ENCODE measurements at places on chromosomes 16 and 17.

DNA sequence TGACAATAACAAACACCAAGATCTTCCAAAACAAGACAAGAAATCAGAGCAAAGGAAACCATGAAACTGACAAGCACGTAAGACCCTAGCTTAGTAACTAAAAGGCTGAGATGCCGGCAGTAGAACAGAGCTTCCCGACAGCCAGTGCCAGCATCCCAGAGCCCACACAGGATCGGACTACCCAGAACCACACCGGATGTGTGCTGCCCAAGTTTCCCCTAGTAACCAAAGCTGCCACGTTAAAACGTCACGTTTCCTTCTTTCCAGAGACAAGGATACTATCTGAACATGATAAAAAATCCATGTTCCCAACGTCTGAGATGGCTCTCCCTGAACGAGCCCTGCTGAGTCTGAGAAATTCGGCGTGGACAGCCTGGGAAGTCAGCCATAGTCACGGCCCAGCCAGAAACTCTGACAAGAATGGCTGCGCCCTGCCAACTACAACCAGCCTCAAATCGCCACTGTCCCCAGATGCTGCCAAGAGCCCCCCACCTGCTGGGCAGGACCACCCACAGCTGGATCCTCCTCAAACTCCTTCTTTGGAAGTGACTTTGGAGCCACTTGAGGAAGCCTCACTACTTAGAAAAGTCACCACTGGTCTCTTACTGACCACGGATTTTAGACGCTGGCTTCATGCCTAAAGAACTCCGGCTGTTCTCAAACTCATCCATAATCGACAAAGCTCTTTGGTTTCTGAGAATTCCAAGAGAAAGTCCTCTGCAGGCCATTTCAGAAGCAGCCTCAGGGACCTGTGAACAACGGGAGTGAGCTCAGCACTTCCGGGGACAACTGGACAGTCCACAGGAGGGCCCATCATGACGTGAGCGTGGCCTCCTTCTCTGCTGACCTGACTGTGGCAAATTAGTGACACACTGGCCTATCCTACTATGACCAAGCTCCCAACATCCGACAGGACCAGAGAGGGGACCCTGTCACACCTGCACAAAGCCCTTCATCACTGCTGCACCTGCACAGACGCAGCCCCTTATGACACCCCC lies 16.7 kb downstream of the CCDC57 start:
- no peak for DNase-seq

- no peak for DNase-seq
These were observed 6.6 kb upstream of the TEKT3 start for GRCh38 chr17:15348021-15348420.

DNA sequence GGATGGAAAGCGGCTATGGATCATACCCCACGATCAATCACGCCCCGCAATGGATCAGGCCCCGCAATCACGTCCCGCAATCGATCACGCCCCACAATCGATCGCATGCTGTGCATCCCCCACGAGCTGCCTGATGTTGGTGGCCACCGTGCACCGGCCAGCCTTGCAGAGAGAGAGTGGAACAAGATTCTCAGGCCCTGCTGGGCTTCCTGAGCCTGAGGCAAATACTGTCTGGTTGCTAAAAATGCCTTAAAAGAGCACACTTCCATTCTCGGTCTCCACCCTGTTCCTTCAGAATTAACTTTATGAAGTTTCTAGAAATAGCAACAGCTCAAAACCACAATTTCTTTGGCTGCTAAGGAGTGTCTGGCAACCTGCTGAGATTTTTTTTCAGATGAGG lies 81.5 kb downstream of the VPS53 start:
- DNase-seq = no peak

GRCh38 chr16:57838161-57838560 lies 35.9 kb upstream of the KIFC3 start:
- no peak for DNase-seq

Measured in NCI-H1694 (cell line).